Natural killer cell treated with Interleukin-12 subunit alpha and Interleukin-12 subunit beta and Interleukin-15 and Interleukin-18, amount 100 ng/mL, for 72 hours (primary cell): ENCODE measurements at places on chromosomes 4 and X. TPM values are rescaled to one million over a fixed set of nuclear protein-coding genes. Genes with fewer than 3 reads are reported as not detected.

Gene BTK
- 7.2 TPM for total RNA-seq

Gene AFAP1
- 9.1 TPM for total RNA-seq

Gene MAGED4
- 1.2 TPM for total RNA-seq

Gene SMIM10L2A
- total RNA-seq = not detected

Gene MUC7
- total RNA-seq = not detected

Gene SHISA3
- not detected for total RNA-seq

Gene AKAP4
- not detected for total RNA-seq

Gene P2RY4
- total RNA-seq = 0.36 TPM

Gene GPAT3
- 0.93 TPM for total RNA-seq

Gene SMARCA1
- total RNA-seq = not detected

Gene CFAP99
- not detected for total RNA-seq

Gene CTAG1A
- total RNA-seq = not detected

Gene TMSB15C
- total RNA-seq = 5.0 TPM

Gene RADX
- total RNA-seq = 5.2 TPM

Gene UCHL1
- total RNA-seq = 2.7 TPM

- H3K4me1 ChIP-seq = no peaks in the 10 kb centered on the region
- DNase-seq = no peak
- no peak overlapping the region for H3K4me3 ChIP-seq
- peaks cover 10% of the 10 kb centered on the region for H3K27me3 ChIP-seq
- H3K27ac ChIP-seq = no peak overlapping the region
- no peaks in the 10 kb centered on the region for H3K36me3 ChIP-seq
Observed at GRCh38 chrX:151713849-151714248, 2.0 kb upstream of the FATE1 start.

DNA sequence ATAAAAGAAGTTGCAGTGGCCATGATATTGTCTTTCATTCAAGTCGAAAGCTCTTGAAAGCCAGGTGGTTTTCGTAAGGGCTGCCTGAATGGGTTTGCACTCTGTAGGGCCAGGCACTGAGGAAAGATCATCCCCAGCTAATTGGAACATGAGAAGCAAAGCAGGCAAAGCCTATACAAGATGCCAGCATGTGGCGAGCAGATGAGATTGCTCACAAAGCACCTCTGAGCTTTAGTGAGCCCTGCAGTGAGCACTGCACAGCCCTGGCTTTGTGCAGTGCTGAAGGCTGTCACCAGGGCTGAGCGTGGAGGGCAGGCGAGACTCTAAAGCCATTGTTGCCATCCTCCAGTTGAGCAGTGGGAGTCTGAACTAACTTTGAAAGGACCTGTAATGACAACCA lies 53.8 kb downstream of the HADH start:
- no peaks in the 10 kb centered on the region for H3K27me3 ChIP-seq
- DNase-seq = no peak
- H3K4me1 ChIP-seq = no peaks in the 10 kb centered on the region
- H3K27ac ChIP-seq = no peak overlapping the region
- no peaks in the 10 kb centered on the region for H3K36me3 ChIP-seq

GRCh38 chrX:95945528-95945927 lies 739.1 kb upstream of the DIAPH2 start:
- no peaks in the 10 kb centered on the region for H3K4me1 ChIP-seq
- no peaks in the 10 kb centered on the region for H3K36me3 ChIP-seq
- H3K4me3 ChIP-seq = no peak overlapping the region
- no peak for DNase-seq
- no peaks in the 10 kb centered on the region for H3K27me3 ChIP-seq

DNA sequence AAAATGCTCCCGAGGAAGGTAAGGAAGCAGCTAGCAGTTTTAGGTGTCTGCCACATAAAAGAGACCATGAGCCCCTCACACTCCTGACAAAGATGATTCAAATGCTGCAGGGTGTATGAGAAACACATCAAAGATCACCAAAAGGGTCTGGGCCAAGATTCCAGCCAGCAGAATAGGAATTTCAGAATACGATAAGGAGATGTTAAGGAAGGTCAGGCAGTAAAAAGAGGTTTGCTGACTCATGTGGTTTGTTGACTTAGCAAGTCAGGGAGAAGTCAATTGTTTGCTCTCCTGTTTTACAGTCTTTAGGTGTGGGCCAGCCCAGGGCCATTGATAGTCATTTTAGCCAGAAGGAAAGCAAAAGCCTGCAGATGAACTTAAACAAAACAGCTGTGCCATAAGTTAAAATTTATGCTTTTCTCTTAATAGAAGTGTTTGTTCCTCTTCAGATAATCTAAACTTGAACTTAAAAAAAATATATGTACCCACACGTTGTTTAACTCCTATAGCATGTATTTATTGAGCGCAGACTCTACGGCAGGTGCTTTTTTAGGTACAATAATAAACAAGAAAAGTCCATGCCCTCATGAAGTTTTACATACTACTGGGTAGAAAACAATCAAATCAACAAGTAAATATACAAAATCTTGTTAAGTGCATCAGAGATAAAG lies 115.6 kb downstream of the CAMK2D start:
- H3K27me3 ChIP-seq = no peaks in the 10 kb centered on the region
- no peak for DNase-seq
- no peak overlapping the region for H3K4me3 ChIP-seq
- H3K4me1 ChIP-seq = peaks cover 13% of the 10 kb centered on the region
- no peak overlapping the region for H3K27ac ChIP-seq

GRCh38 chr4:3124070-3124767 lies 49.7 kb downstream of the HTT start:
- H3K36me3 ChIP-seq = peaks cover 18% of the 10 kb centered on the region
- H3K4me3 ChIP-seq = no peak overlapping the region
- DNase-seq = no peak
- H3K27ac ChIP-seq = no peak overlapping the region

GRCh38 chr4:101540336-101540735 lies 193.0 kb upstream of the PPP3CA start:
- peaks cover 19% of the 10 kb centered on the region for H3K27me3 ChIP-seq
- H3K4me1 ChIP-seq = no peaks in the 10 kb centered on the region
- H3K4me3 ChIP-seq = no peak overlapping the region
- H3K27ac ChIP-seq = no peak overlapping the region

- no peak overlapping the region for H3K27ac ChIP-seq
- peaks cover 2% of the 10 kb centered on the region for H3K27me3 ChIP-seq
- no peak overlapping the region for H3K4me3 ChIP-seq
- H3K36me3 ChIP-seq = no peaks in the 10 kb centered on the region
- peaks cover 10% of the 10 kb centered on the region for H3K4me1 ChIP-seq
Observed at GRCh38 chr4:113941836-113942235, 37.6 kb downstream of the ARSJ start.

DNA sequence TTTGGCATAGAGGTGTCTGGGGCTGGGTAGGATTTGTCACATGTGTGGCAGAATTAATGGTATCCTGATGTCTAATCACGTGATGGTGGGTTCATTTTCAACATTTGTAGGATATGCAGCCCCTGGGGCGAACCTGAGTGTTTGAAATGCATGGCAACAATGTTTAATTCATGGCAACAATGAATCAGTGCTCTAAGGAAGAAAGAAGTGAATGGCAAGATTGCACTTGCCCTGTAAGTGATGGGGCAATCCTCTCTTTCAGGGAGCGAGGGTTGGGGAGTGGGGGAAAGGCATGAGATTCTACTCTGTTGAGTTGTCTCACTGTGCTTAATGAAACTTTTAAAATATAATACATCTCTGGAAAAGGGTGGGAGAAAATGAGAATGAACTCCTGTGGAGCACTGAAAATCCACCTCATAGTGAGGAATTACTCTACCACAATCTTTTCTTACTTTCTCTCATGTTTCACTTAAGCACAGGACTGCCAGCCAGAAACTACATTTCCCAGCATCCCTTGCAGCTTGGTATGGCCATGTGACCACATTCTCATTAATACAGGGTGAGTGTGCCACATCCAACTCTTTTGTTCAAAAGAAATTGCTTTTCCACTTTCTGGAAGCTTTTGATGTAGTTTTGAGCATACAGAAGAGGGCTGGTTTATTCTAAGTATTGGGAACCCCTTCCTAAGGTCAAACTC lies 64.0 kb upstream of the PGM2 start:
- no peak overlapping the region for H3K4me3 ChIP-seq
- DNase-seq = no peak
- H3K4me1 ChIP-seq = no peaks in the 10 kb centered on the region
- H3K27ac ChIP-seq = no peak overlapping the region
- H3K36me3 ChIP-seq = no peaks in the 10 kb centered on the region

DNA sequence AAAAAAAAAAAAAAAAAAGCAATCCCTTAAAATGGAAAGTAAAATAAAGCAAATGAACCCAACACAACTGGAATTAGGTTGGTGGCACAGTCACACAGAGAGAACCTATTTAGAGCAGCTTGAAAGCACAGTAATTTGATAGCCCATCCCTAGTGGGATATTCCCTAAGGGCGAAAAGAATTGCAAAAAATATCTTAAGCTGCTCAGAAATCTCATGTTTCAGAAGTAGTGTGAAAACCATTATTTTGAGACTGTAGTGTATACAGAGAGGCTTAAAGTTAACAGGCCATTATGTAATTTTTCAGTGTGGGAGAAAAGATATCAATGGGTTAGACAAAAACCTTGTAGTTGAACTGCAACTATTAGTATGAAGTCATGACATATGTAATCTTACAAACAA lies 40.0 kb upstream of the DHX15 start:
- peaks cover 16% of the 10 kb centered on the region for H3K36me3 ChIP-seq
- H3K27me3 ChIP-seq = peaks cover 52% of the 10 kb centered on the region
- H3K27ac ChIP-seq = no peak overlapping the region
- no peak overlapping the region for H3K4me3 ChIP-seq
- no peak for DNase-seq

- no peak overlapping the region for H3K4me3 ChIP-seq
- no peaks in the 10 kb centered on the region for H3K27me3 ChIP-seq
- H3K4me1 ChIP-seq = no peaks in the 10 kb centered on the region
- H3K27ac ChIP-seq = no peak overlapping the region
Observed at GRCh38 chrX:24846550-24847150, 152.9 kb downstream of the POLA1 start.

GRCh38 chr4:113009461-113009860 lies 40.0 kb upstream of the ANK2 start:
- H3K27me3 ChIP-seq = no peaks in the 10 kb centered on the region
- no peaks in the 10 kb centered on the region for H3K36me3 ChIP-seq
- no peak overlapping the region for H3K27ac ChIP-seq

- H3K4me3 ChIP-seq = no peak overlapping the region
- no peaks in the 10 kb centered on the region for H3K36me3 ChIP-seq
Observed at GRCh38 chr4:16032396-16032770, 51.4 kb downstream of the PROM1 start.

GRCh38 chr4:117637347-117637746 lies 396.9 kb upstream of the NDST3 start:
- no peaks in the 10 kb centered on the region for H3K36me3 ChIP-seq
- no peaks in the 10 kb centered on the region for H3K27me3 ChIP-seq
- no peaks in the 10 kb centered on the region for H3K4me1 ChIP-seq
- no peak for DNase-seq
- H3K4me3 ChIP-seq = no peak overlapping the region

- H3K4me3 ChIP-seq = no peak overlapping the region
- H3K4me1 ChIP-seq = peaks cover 7% of the 10 kb centered on the region
- H3K36me3 ChIP-seq = no peaks in the 10 kb centered on the region
- DNase-seq = no peak
- H3K27me3 ChIP-seq = no peaks in the 10 kb centered on the region
Observed at GRCh38 chr4:982291-982690, 4.6 kb upstream of the IDUA start.

DNA sequence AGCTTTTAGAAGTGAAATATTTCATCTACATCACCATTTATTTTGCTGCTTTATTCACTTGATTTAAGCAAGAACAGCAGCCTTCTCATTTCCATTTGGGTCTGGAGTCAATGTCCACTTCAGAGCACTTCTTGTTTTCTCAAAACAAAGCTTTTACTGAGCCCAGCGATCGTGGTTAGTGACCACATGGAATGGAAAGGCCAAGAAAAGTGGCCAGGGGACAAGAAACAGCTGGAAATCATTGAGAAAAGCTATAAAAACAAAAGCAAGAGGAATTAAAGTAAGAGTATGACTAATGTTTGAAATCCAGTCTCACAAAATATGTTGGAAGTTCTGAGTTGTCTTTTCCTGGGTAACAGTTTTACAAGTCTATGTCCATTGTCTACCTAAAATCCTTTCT lies 328.4 kb upstream of the INTU start:
- H3K4me3 ChIP-seq = no peak overlapping the region
- H3K27ac ChIP-seq = no peak overlapping the region
- peaks cover under 1% of the 10 kb centered on the region for H3K36me3 ChIP-seq
- no peaks in the 10 kb centered on the region for H3K4me1 ChIP-seq

DNA sequence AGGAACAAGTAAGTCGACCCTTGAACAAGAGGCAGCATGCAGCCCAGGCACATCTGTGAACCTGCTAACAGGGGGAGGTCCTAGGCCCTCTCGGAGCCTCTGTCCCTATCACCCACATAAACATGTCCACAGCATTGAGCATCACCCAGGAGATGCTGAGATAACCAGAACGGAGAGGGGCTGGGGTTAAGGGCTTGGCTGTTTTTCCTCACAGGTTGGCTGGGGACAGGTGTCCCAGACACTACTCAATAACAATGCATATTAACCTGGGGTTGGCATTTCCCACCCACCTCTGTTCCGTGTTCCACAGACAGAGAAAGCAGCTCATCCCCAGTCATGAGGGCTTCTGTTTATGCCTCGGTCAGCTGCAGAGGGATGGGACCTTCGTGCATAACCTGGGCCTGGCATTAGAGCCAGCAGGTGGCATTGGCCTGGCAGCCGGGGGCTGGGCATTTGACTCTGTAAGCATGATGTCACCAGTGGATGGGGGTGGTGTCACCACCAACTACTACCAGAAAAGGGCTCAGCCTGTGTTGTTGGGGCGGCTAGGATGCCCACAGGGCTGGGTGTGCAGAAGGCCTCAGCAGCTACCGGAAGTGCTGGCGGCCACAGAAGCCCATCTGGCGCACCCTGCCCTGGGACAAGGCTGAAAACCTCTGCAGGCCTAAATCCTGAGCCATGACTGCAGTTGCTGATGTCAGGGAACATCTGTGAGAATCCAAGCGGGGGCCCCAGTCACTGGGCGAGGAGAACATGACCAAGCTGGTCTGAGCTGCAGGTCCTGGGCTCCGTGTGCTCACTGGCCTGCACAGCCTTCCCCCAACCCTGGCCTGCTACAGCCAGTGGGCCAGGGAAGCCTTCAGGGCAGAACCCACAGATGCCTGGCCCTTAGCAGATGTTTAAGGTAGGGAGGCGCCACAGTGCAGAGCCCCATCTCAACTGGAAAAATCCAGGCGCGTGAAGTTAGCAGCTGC lies 351.4 kb downstream of the NR3C2 start:
- H3K27ac ChIP-seq = no peak overlapping the region
- no peaks in the 10 kb centered on the region for H3K4me1 ChIP-seq
- no peak overlapping the region for H3K4me3 ChIP-seq
- DNase-seq = no peak
- no peaks in the 10 kb centered on the region for H3K36me3 ChIP-seq

GRCh38 chr4:164538097-164538496 lies 215.8 kb upstream of the SMIM31 start:
- no peaks in the 10 kb centered on the region for H3K27me3 ChIP-seq
- no peak for DNase-seq

- H3K4me1 ChIP-seq = peaks cover 6% of the 10 kb centered on the region
- DNase-seq = no peak
- H3K27ac ChIP-seq = no peak overlapping the region
- H3K36me3 ChIP-seq = no peaks in the 10 kb centered on the region
- H3K27me3 ChIP-seq = peaks cover 6% of the 10 kb centered on the region
Observed at GRCh38 chrX:38036466-38036865, 30.1 kb downstream of the SYTL5 start.

GRCh38 chr4:25215511-25215910 lies 18.3 kb upstream of the PI4K2B start:
- H3K27me3 ChIP-seq = no peaks in the 10 kb centered on the region
- no peak overlapping the region for H3K27ac ChIP-seq
- peaks cover 20% of the 10 kb centered on the region for H3K36me3 ChIP-seq
- no peak for DNase-seq
- no peak overlapping the region for H3K4me3 ChIP-seq
